ENCODE measurements at places on chromosomes 16 and 17.

DNA sequence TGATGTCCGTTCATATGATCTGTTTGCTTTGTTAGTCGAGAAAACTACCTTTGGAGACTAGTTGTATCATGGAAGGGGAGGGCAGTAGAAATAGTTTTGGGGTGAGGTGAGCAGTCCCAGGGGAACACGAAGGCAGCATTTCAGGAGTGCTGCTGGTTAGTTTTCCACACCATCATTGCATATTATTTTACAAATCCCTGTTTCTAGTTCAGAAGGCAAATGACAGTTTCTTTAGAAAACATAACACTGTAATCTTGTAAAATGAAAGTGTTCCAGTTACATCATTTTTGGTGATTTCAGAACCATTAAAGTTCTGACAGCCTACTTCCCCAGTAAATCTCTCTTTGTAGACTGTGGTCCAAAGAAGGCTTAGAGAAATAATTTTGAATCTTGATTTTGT, 25.4 kb downstream of the BANP start:
- DNase-seq = no peak

GRCh38 chr16:56477096-56477878, 25.9 kb downstream of the OGFOD1 start:
- DNase-seq = peak; percentile 63

- DNase-seq = no peak
These were observed 314.0 kb upstream of the KCNJ16 start for GRCh38 chr17:69761011-69761410.

- DNase-seq = no peak
These were observed 468.1 kb downstream of the SOX9 start for GRCh38 chr17:72588961-72589360.

- DNase-seq = no peak
These were observed 153.7 kb downstream of the NTN1 start for GRCh38 chr17:9174779-9175574.

GRCh38 chr17:32746280-32746679, 130.6 kb downstream of the MYO1D start:
- no peak for DNase-seq

DNA sequence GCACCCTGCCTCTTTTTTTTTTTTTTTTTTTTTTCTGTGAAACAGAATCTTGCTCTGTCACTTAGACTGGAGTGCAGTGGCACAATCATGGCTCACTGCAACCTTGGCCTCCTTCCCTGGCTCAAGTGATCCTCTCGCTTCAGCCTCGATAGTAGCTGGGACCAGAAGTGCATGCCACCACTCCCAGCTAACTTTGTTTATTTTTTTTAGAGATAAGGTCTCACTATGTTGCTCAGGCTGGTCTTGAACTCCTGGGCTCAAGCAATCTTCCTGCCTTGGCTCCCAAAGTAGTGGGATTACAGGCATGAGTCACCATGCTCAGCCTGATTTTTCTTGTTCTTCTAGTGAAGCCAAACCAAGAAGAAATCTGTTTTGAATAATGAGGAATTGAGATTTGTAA, 25.0 kb downstream of the CDK12 start:
- DNase-seq = no peak

DNA sequence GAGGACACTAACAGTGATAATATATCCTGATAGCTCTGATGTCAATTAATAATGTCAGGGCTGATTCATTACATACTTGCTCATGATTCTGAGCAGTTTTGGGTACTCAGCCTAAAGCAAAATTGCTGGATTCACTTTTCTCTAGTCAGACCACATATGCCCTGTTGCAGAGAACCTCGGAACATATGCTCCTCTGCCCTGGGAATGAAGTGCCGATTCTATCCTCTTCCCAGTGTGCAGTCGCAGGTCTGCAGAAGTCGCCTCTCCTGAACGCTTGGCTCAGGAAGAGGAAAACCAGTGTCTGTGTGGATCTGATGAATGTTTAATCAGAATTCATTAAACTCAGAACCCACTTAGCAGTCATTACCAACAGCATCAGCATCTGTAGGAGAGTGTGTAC, 34.5 kb downstream of the ABCC12 start:
- no peak for DNase-seq

GRCh38 chr17:11795906-11796305, 197.6 kb downstream of the DNAH9 start:
- DNase-seq = peak; percentile 3

DNA sequence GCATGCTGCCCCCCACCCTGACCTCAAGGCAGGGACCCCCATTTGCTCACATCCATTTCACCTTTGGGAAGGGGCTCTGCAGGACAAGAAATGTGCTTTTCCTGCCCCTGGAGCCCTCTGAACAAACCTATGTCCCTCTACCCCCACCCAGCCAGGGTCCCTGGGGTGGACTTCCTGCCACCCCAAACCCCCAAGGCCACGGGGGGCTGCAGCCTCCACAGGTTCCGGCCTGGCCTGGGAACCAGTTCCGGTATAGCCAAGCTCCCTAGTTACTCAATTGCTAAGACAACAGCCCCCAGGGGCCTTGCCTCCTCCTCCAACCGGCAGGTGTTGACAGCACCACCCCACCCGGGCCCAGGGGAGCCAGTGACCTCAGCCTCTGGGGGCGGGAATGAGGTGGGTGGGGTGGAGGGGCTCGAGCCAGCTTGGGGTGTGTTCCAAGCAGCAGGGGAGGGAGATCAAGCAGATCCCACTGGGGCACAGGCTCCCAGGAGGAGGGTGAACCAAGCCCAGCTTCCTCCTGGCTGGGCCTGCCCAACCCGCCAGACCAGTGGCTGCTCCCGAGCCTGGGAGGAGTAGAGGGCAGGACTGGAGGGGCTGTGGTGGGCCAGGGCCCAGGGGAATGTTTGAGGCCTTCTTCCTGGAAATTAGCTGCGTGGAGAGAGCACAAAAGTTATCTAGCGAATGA, 6.6 kb downstream of the PNMT start:
- no peak for DNase-seq

DNA sequence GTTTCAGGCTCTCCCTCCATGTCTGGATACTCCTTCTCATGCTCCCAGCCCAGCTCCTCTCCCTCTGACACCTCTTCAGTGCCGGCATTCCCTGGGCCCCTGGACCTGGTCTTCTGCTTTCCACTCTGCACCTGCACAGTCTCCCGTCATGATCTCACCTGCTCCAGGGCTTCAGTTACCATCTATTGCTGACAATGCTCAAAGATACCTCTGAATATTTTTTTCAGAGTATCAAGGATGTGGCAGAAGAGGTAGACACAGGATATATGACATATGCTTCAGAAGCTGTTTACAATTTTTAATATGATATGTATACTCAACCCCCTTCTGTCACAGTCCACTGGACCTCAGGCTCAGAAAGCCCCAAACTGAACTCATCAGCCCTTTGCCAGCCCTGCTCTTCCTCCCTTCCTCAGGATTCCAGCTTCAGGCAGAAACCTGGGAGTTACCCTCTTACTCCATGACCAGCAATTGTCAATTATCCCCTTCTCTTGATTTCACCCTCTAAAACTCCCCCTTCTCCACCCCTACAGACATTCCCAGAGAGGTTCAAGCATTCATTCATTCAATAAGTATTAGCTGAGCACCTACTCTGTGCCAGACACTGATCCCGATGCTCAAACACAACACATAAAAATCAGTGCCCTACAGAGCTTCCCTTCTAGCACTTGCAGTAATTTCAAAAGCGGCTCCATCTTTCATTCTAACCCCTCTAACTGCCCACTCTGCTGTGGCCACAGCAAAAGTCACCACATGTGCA, 7.8 kb upstream of the MLLT6 start:
- no peak for DNase-seq

- peak; percentile 31 for DNase-seq
These were observed at the start of gene TEKT1 for GRCh38 chr17:6831661-6832263. Gene TEKT1, minus strand, starts transcription at chr17:6831729. Its CDS starts 1,353 bp downstream, at chr17:6830376.

- DNase-seq = no peak
These were observed 1.4 kb upstream of the AMZ2 start for GRCh38 chr17:68246271-68247028.

GRCh38 chr17:32828822-32829221, 48.1 kb downstream of the MYO1D start:
- no peak for DNase-seq

GRCh38 chr17:40730970-40731369, 24.2 kb downstream of the KRT25 start:
- DNase-seq = no peak

GRCh38 chr17:29014716-29015115, 8.9 kb upstream of the SEZ6 start:
- DNase-seq = no peak

GRCh38 chr17:17950806-17951205, 21.4 kb downstream of the TOM1L2 start:
- DNase-seq = no peak

GRCh38 chr16:10871157-10871991, 5.6 kb upstream of the CIITA start:
- DNase-seq = no peak

DNA sequence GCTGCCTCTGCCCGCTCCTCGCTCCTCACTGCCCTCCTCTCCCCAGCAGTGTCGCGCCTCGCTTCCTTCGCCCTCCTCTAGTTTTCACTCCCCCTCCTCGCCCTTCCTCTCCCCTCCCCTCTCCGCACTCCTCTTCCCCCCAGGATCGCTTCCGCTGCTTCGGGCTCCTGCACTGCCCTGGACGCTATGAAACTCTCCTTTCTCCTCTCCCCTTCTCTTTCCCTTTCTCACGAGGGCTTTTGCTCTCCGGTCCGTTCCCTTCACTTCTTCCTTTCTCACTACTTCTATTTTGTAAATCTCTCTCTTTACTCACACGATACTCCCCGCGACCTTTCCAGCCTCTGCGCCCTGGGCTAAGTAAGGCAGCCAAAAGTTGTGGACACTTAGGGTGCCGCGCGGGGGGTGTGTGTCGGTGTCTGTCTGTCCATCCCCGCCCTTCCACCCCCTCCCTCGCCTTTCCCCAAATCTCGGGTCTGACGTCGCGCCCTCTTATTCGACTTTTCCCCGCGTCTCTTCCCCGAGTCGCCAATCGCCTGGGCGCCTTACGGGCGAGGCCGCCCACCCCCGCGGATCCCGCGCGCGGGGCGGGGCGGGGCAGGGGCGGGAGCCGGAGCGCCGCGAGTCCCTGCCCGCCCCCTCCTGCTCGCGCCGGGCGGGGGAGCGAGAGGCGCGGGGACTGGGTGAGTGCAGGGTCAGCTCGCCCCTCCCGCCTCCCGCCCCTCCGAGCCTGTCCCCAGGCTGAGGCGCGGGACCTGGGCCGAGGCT, at the start of gene IRX3:
IRX3 (minus strand) TSS at position 422 of the 765 bp plus-strand sequence. CDS start 737 bp downstream, outside the sequence.
- DNase-seq = no peak

- no peak for DNase-seq
These were observed 15.9 kb downstream of the VEZF1 start for GRCh38 chr17:57972151-57972550.

GRCh38 chr17:8080799-8081219, 6.7 kb downstream of the ALOX12B start:
- DNase-seq = no peak

DNA sequence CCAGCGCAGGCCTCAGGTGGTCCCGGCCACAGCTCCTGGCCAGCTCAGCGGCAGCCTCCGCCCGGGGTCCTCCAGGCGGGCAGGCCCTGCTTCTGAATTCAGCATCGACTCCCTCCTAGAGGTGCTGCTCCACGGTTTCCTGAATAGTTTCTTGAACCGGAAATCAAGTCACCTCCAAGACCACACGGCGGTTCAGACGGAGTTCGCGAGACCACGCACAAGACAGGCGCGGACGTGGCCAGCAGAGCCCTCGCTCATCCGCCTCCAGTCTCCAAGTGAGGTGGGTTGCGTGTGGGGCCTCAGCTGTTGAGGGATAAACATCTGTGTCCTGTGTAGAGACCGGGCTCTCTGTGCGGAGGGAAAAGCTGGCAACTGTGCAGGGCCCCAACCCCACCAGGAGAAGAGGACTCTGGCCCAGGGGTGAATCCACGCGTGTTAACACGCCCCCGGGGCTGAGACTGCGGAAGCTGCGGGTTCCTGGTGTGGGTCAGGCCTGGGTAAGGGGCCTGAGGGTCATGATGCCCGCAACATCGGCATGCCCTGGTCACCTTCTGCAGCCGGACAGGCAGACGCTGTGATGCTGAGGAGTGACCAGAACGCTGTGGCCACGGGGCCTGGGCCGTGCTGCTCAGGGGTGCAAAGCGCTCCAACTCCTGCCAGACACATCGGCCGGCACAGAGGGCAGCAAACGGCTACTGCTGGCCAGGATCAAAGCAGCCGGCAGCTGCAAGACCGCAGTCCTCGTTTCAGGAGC, 55.0 kb upstream of the METRNL start:
- no peak for DNase-seq

GRCh38 chr17:46818929-46819859, 702 bp upstream of the WNT3 start:
- no peak for DNase-seq

GRCh38 chr16:11679941-11680911, 12.0 kb downstream of the SNN start:
- no peak for DNase-seq

DNA sequence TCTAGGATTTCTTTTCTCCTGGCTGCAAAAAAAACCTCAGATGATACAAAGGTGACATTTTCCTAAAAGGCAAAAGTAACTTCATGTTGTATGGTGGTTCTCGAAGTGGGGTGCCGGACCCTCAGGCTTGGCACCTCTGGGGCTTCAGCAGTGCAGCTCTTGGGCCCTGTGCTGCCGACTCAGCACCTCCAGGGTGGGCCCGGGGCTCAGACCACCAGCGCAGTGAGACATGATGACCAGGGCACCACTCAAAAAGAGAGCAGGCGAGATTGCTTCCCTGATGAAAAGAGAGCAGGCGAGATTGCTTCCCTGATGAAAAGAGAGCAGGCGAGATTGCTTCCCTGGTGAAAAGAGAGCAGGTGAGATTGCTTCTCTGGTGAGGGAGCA, 98.7 kb upstream of the ZNF750 start:
- no peak for DNase-seq

- DNase-seq = no peak
These were observed 2.3 kb downstream of the UBB start for GRCh38 chr17:16383216-16383615.

GRCh38 chr17:74477411-74477810, 11.0 kb downstream of the CD300A start:
- no peak for DNase-seq

- DNase-seq = no peak
These were observed 203.6 kb downstream of the RAB11FIP4 start for GRCh38 chr17:31595076-31595475.

- DNase-seq = no peak
These were observed 9.8 kb downstream of the WSB1 start for GRCh38 chr17:27303734-27304133.

GRCh38 chr17:34249478-34249877, 5.6 kb upstream of the CCL2 start:
- DNase-seq = no peak

DNA sequence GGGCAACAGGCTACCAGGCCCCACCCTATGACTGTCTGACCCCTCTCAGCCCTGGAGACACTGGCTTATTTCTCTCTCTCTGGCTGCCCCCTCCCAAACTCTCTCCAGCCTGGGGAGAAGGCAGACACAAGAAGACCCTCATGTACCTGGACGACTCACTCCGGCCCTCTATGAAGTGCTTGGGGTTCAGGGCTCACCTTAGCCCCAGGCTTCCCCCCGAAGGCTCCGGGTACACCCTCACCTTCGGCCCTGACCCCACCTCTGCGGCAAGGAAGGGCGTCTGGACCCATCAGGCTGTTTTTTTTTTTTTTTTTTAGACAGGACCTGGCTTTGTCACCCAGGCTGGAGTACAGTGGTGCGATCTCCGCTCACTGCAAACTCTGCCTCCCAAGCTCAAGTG, 906 bp upstream of the CARMIL2 start:
- no peak for DNase-seq

- no peak for DNase-seq
These were observed 79.8 kb downstream of the ARHGAP17 start for GRCh38 chr16:24935336-24935735.
